ENCODE measurements at places on chromosomes 4 and X. TPM values are rescaled to one million over a fixed set of nuclear protein-coding genes. Genes with fewer than 3 reads are reported as not detected.
A peak's percentile ranks its signal among the peaks of the same experiment; 100 is the strongest.

DNA sequence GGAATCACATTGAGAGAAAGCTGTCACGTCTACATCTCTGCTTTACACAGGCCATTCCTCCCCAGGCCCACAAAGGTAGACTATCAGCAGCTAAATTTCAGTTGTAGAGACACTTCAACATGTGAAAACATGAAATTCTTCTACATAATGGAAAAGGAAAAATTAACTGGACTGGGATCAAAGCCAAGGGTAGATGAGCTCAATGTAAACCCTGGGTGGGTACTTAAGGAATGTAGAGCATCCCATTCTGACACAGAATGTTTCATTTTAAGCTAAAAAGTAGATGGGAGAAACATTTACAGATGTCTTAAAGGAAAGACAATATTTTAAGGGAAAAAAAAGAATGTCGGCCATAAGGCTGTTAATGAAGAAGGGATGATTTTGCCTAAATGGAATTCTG is 51.3 kb upstream of the NPNT start:
- H3K27ac ChIP-seq, result peak overlapping the region; percentile 16
- H3K36me3 ChIP-seq, result no peaks in the 10 kb centered on the region
- no peaks in the 10 kb centered on the region for H3K27me3 ChIP-seq
- peaks cover 41% of the 10 kb centered on the region for H3K4me1 ChIP-seq
- H3K4me3 ChIP-seq, result no peak overlapping the region
- no peak for DNase-seq

DNA sequence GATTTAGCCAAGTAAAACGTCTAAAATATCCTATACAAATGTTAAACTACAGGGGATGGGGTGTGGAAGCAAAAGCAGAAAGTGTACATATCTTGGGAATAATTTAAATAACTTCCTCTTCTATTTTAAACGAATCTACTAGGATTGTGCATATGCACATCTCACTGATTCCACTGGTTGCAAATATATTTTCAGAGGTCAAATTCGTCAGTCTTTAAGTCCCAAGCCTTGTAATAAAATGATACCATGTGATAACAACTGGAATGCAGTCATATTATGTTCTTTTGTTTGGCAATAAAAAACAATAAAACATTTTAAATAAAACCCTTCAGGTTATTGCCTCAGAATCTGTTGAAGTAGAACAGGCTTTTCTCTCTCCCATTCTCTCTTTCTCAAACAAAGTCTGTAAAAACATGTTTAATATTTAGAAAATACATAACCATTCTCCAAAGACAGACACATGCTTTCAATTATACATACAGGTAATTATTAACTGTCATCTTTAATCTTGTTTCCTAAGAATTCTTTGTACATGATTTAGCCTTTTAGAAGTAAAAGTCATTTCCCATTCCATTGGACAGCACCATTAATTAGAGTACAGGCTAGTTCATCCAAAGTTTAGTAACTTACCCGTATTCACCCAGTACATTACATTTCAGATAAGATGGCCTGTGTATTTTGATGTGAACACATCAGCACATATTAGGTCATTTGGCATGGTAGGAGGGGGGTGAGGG is 421.1 kb downstream of the PCDH7 start:
- H3K4me3 ChIP-seq, result no peak overlapping the region
- peaks cover 22% of the 10 kb centered on the region for H3K36me3 ChIP-seq
- H3K27me3 ChIP-seq, result no peaks in the 10 kb centered on the region
- H3K27ac ChIP-seq, result no peak overlapping the region

DNA sequence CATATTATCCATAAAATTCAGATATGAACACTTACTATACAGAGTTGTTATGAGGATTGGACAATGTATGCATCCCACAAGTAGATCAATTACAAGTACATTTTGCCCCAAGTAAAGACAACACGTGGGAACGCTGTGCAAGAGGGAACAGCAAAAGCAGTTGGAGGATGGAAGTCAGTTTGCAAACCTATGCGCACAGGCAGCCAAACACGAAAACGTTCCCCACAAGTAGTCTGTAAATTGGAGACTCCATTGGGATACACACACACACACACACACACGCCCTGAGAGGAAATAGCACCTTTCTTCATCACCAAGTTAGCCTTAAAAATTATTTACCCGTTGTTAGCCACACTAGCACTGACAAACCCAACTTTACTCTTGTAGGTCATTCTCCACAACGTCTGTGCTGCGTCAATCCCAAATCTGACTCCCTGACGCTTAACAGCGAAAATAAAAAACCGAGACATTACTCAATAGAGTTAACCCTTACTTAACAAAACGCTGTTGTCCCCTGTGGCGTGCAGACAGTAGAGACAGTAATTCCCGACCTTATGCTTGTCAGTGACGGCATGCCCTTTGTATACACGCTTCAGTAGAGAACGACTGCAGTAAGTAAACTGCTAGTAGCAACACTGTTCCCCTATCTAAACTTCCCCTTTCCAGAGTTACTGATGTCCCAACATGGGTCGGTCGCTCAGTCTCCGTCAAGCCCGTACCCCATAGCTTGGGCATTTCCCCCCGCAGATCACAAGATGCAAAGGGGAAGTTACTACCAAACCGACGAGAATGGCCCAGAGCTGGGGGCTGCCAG is 730 bp downstream of the MANBA start:
- H3K27me3 ChIP-seq, result no peaks in the 10 kb centered on the region
- H3K27ac ChIP-seq, result peak overlapping the region; percentile 75
- DNase-seq, result no peak
- no peaks in the 10 kb centered on the region for H3K36me3 ChIP-seq
- H3K4me3 ChIP-seq, result peak overlapping the region; percentile 83

- H3K36me3 ChIP-seq, result no peaks in the 10 kb centered on the region
- no peaks in the 10 kb centered on the region for H3K27me3 ChIP-seq
- H3K4me1 ChIP-seq, result peaks cover 2% of the 10 kb centered on the region
- no peak overlapping the region for H3K27ac ChIP-seq
- no peak overlapping the region for H3K4me3 ChIP-seq
- no peak for DNase-seq
Observed at GRCh38 chrX:39802908-39803307, 294.9 kb downstream of the BCOR start.

GRCh38 chrX:121151293-121151692 is 103.9 kb downstream of the GLUD2 start:
- H3K27me3 ChIP-seq, result no peaks in the 10 kb centered on the region
- no peak overlapping the region for H3K27ac ChIP-seq
- no peaks in the 10 kb centered on the region for H3K4me1 ChIP-seq
- no peaks in the 10 kb centered on the region for H3K36me3 ChIP-seq
- H3K4me3 ChIP-seq, result no peak overlapping the region

DNA sequence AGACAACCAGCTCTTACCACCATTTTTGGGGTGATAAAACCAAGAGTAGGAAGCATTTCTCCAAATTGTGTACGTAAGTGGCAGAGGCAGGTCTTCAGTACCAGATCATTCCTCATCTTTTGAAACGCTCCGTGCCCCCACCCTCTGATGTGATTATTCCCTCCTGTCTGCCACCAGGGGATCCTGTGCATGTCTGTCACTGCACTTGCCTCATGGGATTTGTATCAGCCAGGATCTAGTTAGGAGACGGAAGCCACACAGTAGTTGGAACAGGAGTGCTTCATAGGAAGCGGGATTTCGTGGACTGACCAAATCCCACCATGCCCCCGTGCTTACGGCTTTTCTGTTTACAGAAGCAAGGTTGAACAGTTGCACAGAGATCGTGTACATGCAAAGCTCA is 75.5 kb downstream of the SHROOM2 start:
- H3K36me3 ChIP-seq, result no peaks in the 10 kb centered on the region
- H3K27me3 ChIP-seq, result no peaks in the 10 kb centered on the region
- DNase-seq, result no peak
- H3K4me1 ChIP-seq, result no peaks in the 10 kb centered on the region
- H3K4me3 ChIP-seq, result no peak overlapping the region

DNA sequence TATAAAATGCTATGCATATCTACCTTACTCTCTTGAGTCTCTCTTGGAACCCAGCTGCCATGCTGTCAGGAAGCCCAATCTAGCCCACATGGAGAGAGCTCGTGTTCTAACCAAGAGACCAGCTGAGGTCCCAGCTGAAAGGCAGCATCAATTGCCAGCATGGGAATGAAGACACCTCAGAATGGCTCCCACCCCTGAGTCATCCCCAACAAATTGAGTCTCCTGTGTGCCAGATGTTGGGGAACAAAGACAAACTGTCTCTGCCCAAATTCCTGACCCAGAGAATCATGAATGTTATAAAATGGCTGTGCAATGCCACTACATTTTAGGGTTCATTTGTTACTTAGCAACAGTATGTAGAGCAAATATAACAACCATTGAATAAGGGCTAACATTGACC is 105.2 kb upstream of the STX18 start:
- H3K27me3 ChIP-seq, result no peaks in the 10 kb centered on the region
- H3K36me3 ChIP-seq, result no peaks in the 10 kb centered on the region
- H3K4me1 ChIP-seq, result no peaks in the 10 kb centered on the region
- no peak overlapping the region for H3K4me3 ChIP-seq

- H3K4me3 ChIP-seq, result no peak overlapping the region
- no peaks in the 10 kb centered on the region for H3K36me3 ChIP-seq
- no peak overlapping the region for H3K27ac ChIP-seq
- no peaks in the 10 kb centered on the region for H3K4me1 ChIP-seq
- H3K27me3 ChIP-seq, result no peaks in the 10 kb centered on the region
Observed at GRCh38 chr4:78766650-78767049, 9.5 kb upstream of the BMP2K start.

DNA sequence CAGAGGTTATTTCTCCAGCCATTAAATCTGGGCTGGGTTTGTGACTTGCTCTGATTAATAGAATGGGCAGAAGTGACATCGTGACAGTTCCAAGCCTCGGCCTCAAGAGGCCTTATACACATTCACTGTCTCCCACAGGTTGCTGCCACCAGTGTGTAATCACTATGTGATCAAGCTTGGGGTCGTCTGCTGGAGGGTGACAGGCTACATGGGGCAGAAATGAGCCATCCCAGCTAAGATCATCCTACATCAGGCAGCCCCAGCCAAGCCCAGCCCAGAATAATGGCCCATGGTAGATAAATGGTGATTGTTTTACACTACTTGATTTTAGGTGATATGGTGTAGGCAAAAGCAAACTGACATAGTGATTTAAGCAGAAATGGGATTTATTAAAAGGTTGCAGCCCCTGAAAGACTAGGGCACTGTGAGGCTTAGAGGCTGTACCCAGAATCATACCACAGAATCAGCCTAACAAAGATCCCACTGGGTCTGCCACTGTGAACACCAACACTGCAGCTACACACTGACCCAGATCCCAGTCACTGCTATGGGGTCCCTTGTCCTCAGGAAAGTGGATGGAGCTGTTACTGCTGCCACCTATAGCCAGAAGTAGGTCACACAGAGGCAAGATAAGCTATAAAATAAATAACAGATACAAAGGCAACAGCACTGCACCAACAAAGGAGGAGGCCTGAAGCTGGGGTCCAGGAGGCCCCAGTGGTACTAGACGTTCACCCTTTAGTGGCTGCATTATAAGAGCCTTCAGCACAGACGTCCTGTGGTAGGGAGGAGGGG is 159.6 kb upstream of the RBPJ start:
- DNase-seq, result no peak
- H3K4me3 ChIP-seq, result no peak overlapping the region
- H3K27me3 ChIP-seq, result no peaks in the 10 kb centered on the region
- H3K36me3 ChIP-seq, result no peaks in the 10 kb centered on the region
- no peak overlapping the region for H3K27ac ChIP-seq
- H3K4me1 ChIP-seq, result no peaks in the 10 kb centered on the region

DNA sequence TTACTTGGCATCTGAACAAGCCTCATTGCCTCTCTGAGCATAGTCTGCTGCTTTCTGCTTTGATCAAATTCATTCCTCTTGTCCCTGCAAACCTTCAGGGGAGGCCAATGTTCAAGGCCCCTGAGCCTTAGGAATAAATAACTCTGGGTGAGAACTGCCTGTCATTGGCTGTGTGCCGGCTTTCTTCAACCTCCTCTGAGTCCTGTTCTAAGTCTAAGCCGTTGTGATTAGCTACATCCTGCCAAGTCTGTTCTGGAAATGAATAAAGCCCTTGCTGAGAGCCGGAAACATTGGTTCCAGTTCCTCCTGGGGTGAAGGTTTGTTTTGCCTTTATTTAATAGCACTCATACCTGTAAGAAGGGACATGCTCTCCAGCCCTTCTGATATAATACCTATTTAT is 13.8 kb downstream of the RNF4 start:
- peak overlapping the region; percentile 5 for H3K4me3 ChIP-seq
- H3K36me3 ChIP-seq, result no peaks in the 10 kb centered on the region
- DNase-seq, result no peak

- H3K4me1 ChIP-seq, result no peaks in the 10 kb centered on the region
- no peaks in the 10 kb centered on the region for H3K36me3 ChIP-seq
- H3K27me3 ChIP-seq, result no peaks in the 10 kb centered on the region
- no peak for DNase-seq
Observed at GRCh38 chrX:15128861-15129260, 141.0 kb downstream of the ASB9 start.

DNA sequence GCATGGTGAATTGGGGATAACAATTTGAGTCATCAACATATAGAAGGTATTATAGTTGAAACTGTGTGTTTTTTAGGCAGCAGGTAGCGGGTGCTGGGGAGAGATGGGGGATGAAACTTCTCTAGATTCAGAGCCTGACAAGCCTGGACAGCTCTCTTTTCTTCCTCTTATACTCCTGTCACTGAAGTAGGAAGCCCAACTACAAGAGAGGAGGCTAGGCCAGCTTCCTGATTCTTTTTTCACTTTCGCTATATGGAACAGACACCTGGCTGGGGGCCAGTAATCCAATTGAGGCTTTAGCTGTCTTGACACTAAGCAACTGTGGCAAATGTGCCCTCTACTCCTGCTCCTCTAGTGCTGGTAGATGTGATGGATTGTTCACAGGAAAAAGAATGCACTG is 69.2 kb downstream of the PHKA1 start:
- no peak overlapping the region for H3K4me3 ChIP-seq
- H3K27me3 ChIP-seq, result no peaks in the 10 kb centered on the region
- H3K27ac ChIP-seq, result no peak overlapping the region
- H3K36me3 ChIP-seq, result no peaks in the 10 kb centered on the region
- DNase-seq, result no peak
- H3K4me1 ChIP-seq, result no peaks in the 10 kb centered on the region

GRCh38 chrX:153473126-153473525 is 2.8 kb upstream of the HAUS7 start:
- no peaks in the 10 kb centered on the region for H3K36me3 ChIP-seq
- H3K4me1 ChIP-seq, result peaks cover 15% of the 10 kb centered on the region
- H3K27ac ChIP-seq, result peak overlapping the region; percentile 76

Gene PLAC8
- total RNA-seq, result 3.7 TPM

Gene MAMLD1
- 7.9 TPM for total RNA-seq

Gene MAGEA2
- total RNA-seq, result not detected

Gene FGB
- not detected for total RNA-seq

Gene SPANXN3
- total RNA-seq, result not detected

Gene SLIT2
- total RNA-seq, result 71.1 TPM

Gene CCDC149
- 11.8 TPM for total RNA-seq

All from thoracic aorta (tissue), 2 donors.